Brain (organoid and tissue), 16 donors: ENCODE measurements at places on chromosomes 11 and 22.

GRCh38 chr11:72702096-72702495 lies 27.9 kb upstream of the PDE2A start:
- DNase-seq: no peak

- DNase-seq: no peak
These were observed 14.4 kb upstream of the DEPDC7 start for GRCh38 chr11:33001281-33001680.

GRCh38 chr11:7548659-7549274 lies 35.0 kb downstream of the PPFIBP2 start:
- DNase-seq: no peak

DNA sequence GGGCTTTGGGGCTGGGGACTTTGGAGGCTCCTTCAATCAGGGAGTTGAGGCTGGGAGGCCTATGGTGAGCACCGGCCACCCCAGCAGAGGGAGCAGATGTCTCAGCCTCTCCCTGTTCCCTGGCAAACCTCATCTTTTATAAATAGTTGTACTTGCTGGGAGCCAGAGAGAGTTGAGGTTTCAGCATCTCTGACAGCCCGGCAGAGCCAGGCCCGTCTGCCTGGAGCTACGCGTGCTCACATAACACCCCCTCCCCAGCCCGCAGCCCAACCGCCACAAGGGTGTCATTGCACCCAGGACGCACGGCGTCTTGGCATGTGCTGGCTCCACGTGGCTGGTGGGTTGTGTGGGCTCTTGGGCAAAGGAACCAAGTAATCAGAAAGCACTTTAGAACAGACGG lies 127.1 kb downstream of the CHST1 start:
- DNase-seq: no peak

GRCh38 chr11:104073950-104074705 lies 37.7 kb downstream of the DDI1 start:
- no peak for DNase-seq

DNA sequence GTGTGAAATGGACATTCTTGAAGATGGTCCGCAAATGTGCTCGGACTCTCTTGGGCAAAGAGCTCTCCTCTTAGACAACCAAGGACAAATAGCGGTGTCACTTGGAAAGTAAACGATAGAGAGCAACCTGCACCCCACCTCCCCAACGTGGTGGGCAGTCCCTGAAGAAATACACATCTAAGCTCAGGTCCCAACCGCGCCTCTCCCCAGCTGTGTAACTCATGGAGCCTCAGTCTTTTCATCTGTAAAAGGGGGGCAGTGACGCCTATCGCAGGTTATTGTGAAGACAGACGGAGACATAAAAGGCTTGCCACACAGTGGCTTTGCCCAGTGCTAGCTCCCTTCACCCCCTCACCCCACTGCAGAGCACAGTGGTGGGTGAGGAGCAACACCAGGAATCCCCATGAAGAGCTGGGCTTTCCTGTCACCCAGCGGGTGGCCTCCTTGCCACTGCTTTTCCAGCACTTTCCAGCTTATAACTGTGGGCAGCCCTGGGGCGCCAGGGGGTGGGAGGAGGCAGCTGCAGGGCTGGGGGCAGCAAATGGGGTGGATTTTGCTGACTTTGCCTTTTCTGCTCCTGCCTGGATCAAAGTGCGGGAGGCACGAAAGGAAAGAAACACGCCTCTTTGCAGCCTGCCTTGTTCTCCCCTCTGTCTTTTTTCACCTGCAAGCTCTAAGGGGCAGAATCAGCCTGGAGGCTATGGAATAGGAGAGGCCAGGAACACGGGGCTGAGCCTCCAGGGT lies 73.7 kb upstream of the TSPAN18 start:
- no peak for DNase-seq
